ENCODE measurements at places on chromosomes 12 and 14. TPM values are rescaled to one million over a fixed set of nuclear protein-coding genes. Genes with fewer than 3 reads are reported as not detected.

TAS2R7 gene
- not detected for total RNA-seq

CD27 gene
- not detected for total RNA-seq

AICDA gene
- not detected for total RNA-seq

FOXM1 gene
- total RNA-seq: 0.59 TPM

OTX2 gene
- not detected for total RNA-seq

CYP46A1 gene
- total RNA-seq: 0.50 TPM

SLC6A12 gene
- total RNA-seq: 0.90 TPM

FAM181A gene
- total RNA-seq: not detected

KTN1 gene
- 607 TPM for total RNA-seq

METTL25 gene
- 7.0 TPM for total RNA-seq

GNB3 gene
- total RNA-seq: 0.69 TPM

CKAP4 gene
- 18.4 TPM for total RNA-seq

SLC35E3 gene
- total RNA-seq: 5.5 TPM

NANOG gene
- not detected for total RNA-seq

LTB4R gene
- 1.9 TPM for total RNA-seq

GPR137C gene
- 0.13 TPM for total RNA-seq

TPPP2 gene
- total RNA-seq: 3.2 TPM

CCDC38 gene
- 0.30 TPM for total RNA-seq

SOCS2 gene
- total RNA-seq: 2.9 TPM

ESRRB gene
- 9.9 TPM for total RNA-seq

SLC6A13 gene
- 1.6 TPM for total RNA-seq

OTOGL gene
- total RNA-seq: 0.30 TPM

SDSL gene
- 3.4 TPM for total RNA-seq

FRS2 gene
- total RNA-seq: 13.1 TPM

FAM222A gene
- total RNA-seq: 5.9 TPM

GRIN2B gene
- total RNA-seq: not detected

ABCC9 gene
- total RNA-seq: 87.2 TPM

MYF6 gene
- total RNA-seq: 480 TPM

RTL1 gene
- total RNA-seq: not detected

CMTM5 gene
- total RNA-seq: not detected

OTUB2 gene
- total RNA-seq: 0.12 TPM

C2CD5 gene
- 5.9 TPM for total RNA-seq

MYH7 gene
- 8,560 TPM for total RNA-seq

WASHC4 gene
- 21.8 TPM for total RNA-seq

TESPA1 gene
- total RNA-seq: 0.61 TPM

CCND2 gene
- 3.3 TPM for total RNA-seq

DACT1 gene
- 0.67 TPM for total RNA-seq

Measured in psoas muscle (tissue), 8 donors.